Sigmoid colon (tissue), 7 donors: ENCODE measurements at places on chromosomes 3 and 15.

DNA sequence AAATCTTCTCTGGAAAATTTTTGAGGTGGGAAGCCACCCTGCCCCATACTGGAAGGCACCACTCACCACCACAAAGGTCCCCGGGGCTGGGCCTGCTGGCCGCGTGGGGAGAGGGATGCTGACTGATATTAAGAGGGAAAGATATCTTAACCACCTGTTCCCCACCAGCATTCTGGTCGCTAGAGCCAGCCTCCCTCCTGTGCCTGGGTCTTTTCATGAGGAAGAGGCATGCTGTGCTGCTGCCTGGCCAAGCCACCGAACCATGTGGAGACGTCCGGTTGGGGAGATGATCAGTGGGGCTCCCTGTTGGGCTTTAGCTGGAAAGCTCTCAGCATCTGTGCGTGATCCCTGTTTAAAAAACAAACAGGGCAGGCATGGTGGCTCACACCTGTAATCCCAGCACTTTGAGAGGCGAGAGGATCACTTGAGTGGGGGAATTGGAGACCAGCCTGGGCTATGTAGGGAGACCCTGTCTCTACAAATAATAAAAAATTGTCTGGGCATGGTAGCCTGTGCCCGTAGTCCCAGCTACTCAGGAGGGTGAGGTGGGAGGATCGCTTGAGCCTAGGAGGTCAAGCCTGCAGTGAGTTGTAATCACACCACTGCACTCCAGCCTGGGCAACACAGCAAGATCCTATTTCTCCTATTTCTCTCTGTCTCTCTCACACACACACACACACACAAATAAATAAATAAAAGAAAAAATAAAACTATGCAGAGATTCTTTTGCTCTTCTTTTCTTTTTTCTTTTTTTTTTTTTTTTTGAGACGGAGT, 1.0 kb downstream of the KLHL18 start:
- peak; percentile 60 for DNase-seq

- no peak for DNase-seq
These were observed 225.3 kb upstream of the GOLGA6L4 start for GRCh38 chr15:84010246-84010645.

- DNase-seq: no peak
These were observed 51.6 kb upstream of the CPOX start for GRCh38 chr3:98645039-98645438.

DNA sequence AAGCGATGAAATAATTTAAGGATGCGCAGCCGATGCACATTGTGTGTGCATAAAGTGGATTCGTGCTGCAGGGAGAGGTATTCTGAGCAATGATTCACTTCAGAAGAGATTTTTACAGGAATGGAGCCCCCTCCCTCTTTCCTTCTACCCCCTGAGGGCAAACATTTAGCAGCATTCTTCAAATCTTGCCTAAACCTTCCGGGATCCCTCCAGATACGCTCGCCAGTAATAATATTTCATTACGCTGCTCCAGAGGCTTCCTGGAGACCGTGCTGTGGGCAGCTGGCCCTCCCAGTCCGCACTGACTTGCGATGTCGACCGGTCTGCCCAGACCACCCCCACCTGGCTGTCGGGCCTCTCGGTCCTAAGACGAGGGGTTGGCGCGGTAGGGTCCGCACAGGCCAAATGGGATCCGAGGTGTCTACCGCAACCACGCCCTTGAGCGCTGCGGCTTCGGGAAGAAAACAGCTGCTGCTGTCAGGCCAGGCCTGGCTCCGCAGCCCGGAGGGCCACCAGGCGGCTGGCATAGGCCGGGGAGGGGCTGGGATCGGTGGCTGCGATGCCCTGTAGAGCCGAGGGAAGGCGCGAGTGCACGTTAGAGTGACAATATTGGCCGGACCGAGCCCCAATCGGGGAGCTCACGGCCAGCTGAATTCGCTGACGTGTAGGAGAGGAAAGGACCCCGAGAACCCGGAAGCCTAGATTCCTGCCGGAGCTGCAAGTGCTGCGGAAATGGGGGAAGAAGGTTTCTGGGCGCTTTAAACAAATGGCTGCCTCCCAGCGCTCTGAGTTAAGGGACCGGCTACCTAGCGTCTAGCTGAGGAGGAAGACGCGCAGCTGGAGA, 14.3 kb downstream of the ZIC4 start:
- DNase-seq: peak; percentile 56

DNA sequence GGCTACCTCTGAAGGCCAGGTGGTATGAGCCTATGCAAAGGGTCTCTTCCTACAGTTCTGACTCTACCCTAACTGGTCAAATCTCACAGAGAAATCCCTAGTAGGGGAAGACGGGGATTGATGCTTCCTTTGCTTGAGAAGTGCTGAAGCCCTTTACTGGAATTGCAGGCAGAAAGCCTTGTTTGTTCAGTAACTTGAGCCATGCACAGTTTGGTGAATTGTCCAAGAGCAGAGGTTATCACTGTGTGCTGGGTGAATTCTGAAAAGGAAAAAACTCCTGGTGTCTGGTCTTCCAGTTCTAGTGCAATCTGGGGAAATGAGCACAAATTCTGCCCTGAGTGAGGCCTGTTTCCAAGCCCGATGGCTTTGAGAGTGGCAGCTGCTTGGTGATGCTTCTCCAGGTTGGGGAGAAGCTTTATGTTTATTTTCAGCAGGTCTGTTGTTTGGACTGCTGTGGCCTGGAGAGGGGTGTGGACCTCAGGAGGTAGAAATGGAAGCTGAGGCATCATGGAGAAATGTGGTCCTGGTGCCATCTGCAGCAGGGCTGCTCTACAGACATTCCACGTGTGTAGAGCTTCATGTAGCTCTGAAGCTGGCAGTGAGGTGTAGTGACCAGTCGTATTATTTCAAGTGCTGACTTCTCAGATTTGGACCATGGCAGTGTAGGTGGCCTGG, 60.9 kb downstream of the ARNT2 start:
- no peak for DNase-seq

DNA sequence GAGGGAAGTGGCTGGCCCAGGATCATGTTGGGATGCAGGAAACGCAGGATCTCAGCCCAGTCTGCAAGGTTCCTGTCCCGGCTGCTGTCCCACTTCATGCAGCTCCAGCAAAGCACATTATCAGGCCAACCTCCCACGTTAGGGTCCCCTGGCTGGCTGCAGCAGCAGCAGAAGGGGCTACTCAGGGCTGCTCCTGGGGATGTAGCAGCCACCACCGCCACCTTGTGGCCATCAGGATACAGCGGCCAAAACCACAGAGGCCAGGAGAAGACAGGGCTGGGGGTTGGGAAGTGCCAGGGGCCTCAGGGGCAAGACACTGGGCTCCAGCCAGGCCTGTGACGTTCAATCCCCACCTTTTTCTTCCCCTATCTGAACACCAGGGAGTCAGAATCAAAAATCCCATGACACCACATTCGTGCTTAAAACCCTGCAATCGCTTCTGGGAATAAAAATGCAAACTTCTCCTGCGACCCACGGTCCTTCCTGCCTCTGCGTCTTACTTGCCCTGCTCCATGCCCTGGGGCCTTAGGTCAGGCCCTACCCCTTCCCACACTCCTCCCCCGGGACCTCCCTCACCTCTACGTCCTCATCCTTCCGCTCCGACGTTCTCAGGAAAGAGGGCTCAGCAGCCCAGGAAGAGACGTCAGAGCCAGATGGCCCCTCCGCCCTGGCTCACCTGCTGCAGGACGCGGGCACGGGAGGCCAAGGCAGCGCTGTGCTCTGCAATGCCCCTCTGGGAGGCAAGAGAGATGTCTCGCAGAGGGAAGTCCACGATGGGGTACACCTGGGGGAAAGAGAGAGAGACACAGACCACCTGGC, 21.5 kb downstream of the SSUH2 start:
- peak; percentile 64 for DNase-seq

DNA sequence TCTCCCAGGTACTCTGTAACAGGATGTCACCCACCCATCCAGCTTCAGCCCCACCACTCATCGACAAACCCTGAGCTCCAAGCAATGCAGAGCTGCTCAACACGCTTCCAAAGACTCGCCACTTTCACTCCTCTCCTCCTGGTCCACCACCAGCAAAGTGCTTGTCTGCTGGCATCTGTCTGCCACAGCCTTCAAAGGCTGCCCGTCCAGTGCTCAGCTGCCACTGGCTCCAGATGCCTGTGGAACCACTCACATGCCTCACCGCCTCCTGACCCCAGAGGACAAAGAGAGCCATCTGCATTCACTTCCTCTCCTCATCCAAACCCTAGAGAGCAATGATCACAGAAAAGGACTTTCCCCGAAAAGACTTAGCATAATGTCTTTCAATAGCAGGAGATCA, 109.5 kb upstream of the OCA2 start:
- no peak for DNase-seq

GRCh38 chr15:70159001-70159712, 61.4 kb upstream of the TLE3 start:
- DNase-seq: no peak

DNA sequence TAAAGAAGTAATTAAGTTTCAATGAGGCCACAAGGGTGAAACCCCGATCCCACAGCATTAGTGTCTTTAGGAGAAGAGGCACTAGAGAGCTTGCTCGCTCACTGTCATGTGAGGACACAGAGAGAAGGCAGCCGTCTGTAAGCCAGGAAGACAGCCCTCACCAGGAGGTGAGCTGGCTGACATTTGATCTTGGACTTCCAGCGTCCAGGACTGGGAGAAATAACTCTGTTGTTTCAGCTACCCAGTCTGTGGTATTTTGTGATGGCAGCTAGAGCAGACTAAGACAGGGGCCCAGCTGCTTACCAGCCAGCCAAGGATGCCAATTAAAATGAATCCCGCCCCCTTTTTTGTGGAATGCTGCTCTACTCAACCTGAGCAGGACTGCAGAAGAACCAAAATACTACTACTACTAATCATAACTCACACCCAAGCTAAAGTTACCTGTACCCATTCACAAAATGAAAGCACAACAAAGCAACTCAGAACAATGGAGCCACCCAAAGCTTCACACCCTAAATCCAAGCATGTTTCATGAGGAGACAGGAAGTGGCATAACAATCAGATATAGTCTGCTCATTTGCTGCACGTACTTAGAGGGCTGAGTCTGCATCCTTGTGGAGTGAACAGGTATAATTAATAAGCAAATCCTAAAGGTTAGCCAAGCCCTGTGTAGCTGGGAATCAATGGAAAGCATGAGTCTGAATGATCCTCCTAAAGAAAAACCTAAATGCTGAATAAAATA, 35.6 kb upstream of the RHCG start:
- no peak for DNase-seq

- no peak for DNase-seq
These were observed 28.1 kb upstream of the INSYN1 start for GRCh38 chr15:73781038-73781925.

DNA sequence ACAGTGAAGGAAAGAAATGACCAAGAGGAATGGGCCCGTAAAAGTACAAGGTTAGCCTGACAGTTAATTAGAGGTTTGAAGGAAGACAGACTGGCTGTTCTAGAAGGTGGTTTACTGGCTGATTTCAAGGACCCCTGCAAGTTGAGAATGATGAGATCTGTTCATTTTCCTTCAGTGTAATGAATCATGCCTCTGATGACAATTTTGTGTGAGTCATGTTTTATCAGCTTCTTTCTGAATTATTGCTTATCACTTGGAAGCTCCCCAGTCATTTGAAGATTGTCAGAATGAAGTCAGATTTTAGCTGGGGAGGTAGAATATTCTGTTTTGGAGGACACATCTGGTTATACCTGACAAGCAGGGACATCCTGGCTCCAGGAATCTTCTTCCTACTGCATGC, 50.6 kb downstream of the DRD3 start:
- no peak for DNase-seq

DNA sequence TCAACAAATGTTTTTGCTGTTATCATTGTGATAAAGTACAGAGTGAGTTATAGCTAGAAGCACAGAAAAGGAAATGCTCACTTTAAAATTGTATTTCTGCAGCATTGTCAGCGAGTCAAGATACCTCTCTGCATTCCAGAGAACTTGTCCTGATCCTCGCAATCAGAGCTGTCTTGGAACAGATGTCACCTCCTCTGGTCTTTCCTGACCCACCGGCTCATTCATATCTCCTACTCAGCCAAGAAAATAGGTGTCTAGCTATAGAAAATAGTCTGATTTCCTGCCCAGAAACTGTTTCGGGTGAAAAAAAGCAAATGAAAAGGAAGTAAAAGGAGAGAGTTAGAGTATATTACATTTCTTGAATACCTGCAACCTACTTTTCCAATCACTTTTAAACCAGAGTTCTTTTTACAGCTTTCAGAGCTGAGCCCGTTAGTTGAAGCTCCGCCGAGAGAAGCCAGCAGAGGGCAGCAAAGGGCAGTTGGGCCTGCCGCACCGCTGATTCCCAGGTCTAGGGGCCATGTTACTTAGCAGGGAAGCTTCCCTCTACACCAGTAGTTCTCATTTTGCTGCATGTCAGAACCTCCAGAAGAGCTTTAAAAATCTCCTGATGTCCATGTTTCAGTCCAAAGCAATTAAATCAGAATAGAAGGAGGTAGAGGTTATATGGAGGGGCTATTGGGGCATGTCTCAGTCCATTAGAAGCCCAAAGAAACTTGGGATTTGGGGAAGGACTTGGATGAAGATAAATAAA, 185.7 kb upstream of the THRB start:
- peak; percentile 78 for DNase-seq

DNA sequence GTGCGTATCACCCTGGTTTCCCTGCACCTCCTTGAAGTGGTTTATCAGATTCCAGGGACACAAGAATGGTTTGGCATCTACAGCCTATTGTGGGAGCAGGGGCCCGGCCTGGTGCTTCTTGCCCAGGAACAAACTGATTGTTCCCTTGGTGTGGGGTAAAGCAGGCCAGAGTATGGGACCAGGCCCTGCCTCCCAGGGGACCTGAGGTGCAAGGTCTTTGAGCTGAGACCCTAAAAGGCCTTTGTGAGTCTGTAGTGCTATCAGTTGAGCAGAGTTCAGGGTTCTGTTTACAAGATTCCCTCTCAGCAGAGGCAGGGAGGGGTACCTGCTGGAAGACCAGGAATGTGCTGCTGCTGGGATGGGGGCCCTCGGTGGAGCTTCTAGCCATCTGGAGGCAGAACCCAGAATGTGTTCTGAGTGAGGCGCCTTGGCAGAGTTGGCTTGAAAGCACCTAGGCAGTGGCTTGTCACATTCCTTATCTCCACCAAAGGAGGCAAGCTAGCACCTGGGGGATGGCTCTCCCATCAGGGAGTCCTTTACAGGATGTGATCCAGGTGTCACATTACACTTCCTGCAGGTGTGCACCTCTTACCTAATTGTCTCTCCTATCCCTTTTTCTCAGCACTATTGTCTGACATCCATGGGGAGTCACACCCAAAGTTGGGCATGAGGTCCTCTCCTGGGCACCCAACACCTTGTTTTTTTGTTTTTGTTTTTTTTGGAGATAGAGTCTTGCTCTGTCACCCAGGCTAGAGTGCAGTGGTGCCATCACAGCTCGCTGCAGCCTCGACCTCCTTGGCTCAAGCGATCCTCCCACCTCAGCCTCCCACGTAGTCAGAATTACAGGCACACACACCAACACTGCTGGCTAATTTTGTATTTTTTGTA, 13.1 kb downstream of the FLNB start:
- DNase-seq: no peak
